ENCODE measurements at places on chromosomes 4 and X.

DNA sequence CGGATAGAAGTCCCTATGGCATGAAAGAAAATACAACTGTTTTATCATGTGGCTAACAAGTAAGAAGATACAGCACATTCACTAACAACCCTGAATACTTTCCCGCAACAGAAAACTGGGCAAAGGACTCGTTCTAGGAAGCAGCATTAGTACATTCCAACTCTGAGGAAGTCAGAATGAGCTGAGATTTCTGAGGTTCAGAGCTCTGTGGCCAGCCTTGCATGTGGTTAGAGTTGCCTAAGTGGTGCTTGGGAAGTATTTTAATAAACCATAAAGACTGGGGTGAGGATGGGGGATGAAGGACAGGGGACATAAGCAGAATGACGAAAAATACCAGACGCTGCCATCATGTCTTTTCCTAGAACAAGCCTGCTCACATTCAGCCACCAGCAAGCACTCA lies 82.2 kb downstream of the EFHC2 start:
- no peak for ATAC-seq

GRCh38 chr4:95362906-95363558 lies 185.7 kb downstream of the UNC5C start:
- no peak for ATAC-seq

DNA sequence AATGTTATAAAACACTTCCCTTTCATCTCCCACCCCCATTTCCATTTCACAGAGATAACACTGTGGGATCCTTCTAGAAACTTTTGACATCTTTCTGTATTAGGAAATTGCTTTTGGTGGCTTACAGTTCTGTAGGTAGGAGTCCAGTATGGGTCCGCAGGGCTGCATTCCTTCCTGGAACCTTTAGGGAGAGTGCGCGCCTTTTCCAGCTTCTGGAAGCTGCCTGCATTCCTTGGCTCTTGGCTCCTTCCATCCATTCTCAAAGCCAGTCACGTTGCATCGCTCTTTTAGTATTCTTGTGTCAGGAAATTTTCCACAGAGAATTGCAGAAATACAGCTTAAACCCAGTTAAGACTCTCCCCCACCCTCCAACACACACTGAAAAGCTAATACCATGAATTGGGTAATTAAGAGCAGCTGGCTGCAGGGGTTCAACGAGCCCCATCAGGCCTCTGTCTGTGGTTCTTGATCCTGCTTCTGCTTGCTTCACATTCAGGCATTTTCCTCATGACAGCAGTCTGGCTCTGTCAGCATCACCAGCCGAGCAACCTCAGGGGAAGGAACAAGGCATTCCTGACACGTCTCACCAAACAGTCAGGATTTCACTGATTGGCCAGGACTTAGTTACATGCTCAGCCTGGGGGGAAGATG lies 48.8 kb downstream of the SEPTIN11 start:
- ATAC-seq = no peak

DNA sequence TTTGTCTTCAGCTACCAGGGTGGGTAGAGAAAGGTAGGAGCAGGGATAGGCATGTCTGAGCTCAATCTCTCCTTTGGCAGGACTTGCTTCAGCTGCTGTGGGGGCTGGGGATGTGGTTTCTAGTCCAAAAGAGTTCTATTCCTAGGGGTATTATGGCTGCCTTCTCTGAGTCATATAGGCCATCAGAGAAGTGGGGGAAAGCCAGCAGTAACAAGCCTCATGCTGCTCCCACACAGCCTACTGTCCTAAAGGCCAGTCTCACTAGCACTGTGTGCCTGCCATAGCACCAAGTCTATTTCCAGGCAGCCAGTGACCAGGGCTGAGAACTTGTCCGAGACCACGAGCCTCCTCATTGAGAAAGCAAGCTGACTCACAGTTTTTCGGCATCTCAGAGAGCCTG lies 270.6 kb downstream of the DCAF12L2 start:
- no peak for ATAC-seq

DNA sequence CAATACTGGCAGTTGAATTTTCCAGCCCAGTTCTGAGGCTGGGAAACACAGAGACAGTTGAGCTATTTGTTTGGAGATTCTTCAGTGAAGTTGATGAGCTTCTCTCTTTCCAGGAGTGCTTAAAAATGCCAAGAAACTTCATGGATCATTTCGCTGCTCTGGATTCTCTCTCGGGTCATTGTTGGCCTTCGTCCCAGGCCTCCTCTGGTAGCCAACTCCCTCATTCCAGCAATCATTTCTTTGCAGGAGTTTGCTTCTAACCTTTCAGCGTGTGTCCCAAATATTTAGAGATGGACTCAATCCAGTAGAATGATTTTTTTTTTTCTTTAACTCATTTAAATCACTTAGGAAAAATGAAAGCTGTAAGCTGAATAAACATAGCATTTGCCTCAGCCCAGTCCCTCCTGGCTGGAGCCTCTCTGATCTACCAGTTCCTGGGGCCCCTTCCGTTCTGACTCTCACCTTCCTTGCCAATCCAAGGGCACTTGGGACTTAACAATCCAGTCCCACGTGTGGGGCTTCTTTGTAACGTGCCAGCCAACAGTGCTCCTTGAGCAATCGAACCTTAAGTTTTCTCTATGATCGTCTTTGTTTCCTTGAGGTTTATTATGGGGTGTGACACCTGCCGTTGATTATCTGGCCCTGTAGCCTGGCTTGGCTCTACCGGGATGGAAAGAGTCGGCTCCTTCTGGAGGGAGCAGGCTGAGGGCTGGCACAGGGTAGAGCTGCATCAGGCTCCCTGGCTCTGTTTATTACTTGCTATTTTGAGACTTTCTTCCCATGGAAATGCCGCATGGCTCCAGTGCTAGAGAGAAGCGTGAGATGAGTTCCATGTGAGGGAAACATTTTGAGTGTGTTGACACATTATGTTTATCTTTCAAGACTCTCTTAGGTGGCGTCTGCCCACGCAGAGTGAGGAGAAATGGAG lies 80.4 kb upstream of the GPC4 start:
- no peak for ATAC-seq

GRCh38 chr4:122167369-122167768 lies 15.2 kb downstream of the BLTP1 start:
- ATAC-seq = no peak

GRCh38 chrX:5084279-5084678 lies 1144.4 kb downstream of the NLGN4X start:
- ATAC-seq = no peak

DNA sequence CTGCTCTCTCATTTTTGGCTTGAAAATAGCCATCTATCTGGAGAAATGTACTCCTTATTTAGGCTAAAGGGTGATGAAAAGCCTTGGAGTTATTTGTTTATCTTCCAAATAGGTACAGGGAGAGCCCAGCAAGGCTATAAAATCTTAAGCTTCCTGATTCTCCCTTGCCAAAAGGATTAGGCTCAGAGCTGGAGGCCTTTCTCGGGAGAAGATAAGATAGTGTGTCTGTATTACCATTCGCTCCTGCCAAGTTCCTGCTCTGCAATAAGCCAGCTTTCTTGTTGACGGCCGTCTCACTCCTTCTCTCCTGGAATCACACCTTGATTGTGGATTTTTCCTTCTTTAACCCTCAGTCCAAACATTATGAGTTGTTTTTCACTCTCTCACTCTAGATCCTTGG lies 171.8 kb upstream of the TTC29 start:
- no peak for ATAC-seq

DNA sequence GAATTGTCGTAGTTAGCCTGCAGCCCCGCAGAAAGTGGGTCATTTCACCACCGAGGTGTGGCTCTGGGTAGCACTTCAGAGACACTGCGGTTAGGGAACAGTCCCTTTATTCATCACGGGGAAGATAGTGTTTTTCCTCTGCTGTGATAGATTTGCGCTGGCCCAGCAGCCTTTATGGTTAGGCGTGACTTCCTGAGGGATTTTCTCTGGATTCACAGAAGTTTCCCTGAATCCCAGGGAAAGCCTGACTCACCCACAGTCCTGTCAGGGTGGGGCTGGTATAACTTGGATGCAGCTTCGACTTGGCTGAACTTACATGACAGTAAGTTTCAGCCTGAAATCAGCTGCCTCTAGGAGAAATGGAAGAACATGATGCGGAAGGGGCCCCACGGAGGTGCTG lies 196.3 kb upstream of the HHIP start:
- ATAC-seq = no peak

- ATAC-seq = no peak
These were observed 538.2 kb downstream of the DMD start for GRCh38 chrX:32673193-32673592.

DNA sequence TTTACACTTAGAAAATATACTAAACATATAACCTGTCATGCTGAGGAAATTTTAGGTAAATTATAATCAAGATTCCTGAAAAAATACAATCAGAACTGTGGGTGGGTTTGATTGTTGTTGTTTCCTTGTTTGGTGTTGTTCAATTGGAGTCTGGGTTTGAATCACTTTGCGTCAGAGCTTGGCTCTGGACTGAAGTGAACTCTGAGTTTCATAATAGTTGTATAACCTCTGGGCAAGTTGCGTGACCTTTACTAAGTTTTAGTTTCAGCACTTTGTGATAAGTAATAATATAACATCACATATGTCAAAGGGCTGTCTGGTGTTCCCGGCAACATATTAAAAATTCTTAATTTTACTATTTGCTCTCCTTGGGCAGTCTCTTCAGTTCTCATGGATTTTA lies 758.1 kb downstream of the RAPGEF2 start:
- no peak for ATAC-seq

GRCh38 chr4:153209410-153209809 lies 5.2 kb downstream of the TRIM2 start:
- ATAC-seq = no peak

GRCh38 chr4:19888587-19888986 lies 363.1 kb upstream of the SLIT2 start:
- no peak for ATAC-seq

- no peak for ATAC-seq
These were observed 96.5 kb upstream of the TCEAL2 start for GRCh38 chrX:102029026-102029425.

DNA sequence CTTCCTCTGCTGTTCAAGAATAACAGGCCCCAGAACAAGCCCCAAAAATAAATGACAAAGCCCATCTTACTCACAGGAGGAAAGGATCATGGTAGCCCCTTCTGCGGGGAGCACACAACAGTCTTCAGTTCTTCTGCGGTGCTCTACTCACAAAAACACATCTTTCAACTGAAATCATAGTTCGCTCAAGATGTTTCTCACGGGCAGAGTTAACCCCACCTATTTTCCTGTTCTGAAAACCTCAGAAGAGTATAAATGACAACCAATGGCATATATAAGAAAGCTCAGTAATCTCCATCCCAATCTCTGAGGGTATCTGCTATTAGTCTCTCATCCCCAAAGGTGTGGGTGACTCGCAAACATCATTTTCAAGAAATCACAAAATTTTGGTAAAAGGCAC lies at the start of gene TXK:
Gene TXK, minus strand, starts transcription at position 170 of the 400 bp plus-strand sequence. Its CDS starts 80 bp downstream, at position 90.
- ATAC-seq = peak; percentile 55

DNA sequence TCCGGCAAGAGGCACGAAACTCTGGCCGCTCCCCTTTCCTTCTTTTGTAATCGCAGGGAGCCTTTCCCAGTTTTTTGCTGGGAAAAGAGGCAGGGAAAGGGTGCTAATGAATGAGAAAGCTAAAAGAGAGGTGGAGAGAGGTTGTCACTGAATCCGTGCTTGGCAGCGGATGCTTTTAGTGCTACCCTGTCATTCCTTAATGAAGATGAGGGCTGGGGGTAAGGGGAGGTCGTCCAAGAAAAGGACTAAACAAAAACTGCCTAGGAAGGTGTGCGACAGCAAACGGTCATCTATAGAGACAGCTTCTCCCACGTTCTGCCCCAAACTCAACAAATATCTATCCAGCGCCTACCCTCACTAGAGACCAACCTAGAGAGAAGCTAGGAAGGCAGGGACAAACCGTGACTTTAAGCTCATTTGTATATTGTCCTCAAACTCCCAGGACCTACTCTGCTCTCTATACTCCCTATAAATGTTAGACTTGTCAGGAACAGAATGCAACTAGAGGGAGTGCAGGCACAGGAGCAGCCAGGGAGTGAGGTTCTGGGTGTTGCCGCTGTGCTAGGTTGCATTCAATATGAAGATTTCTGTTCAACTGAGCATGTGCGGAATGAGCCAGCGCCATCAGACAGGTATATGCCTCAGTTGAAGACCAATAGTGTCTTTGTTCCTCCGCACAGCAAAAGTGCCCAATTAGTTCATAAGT lies 777 bp upstream of the CASK start:
- ATAC-seq = no peak

- peak; percentile 48 for ATAC-seq
These were observed 28.1 kb upstream of the MAN2B2 start for GRCh38 chr4:6546681-6547447.

- ATAC-seq = no peak
These were observed 304 bp upstream of the SPIN2A start for GRCh38 chrX:57137501-57137900.

DNA sequence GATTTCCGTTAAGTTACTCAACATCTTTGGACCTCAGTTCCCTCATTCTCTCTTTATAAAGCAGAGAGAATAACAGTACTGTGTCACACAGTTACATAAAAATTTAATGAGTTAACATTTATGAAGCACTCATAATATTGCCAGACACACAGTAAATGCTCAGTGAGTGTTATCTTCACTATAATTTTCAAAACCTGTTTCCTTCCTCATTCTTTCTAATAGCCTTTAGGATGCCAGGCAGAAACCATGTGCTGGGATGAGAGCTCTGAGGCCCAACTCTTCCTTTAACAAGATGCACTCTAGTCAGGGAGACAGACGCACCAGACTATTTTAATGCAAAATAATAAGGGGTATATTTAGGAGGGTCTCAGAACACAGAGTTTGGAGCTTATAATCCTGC lies 208.2 kb downstream of the STK32B start:
- no peak for ATAC-seq

DNA sequence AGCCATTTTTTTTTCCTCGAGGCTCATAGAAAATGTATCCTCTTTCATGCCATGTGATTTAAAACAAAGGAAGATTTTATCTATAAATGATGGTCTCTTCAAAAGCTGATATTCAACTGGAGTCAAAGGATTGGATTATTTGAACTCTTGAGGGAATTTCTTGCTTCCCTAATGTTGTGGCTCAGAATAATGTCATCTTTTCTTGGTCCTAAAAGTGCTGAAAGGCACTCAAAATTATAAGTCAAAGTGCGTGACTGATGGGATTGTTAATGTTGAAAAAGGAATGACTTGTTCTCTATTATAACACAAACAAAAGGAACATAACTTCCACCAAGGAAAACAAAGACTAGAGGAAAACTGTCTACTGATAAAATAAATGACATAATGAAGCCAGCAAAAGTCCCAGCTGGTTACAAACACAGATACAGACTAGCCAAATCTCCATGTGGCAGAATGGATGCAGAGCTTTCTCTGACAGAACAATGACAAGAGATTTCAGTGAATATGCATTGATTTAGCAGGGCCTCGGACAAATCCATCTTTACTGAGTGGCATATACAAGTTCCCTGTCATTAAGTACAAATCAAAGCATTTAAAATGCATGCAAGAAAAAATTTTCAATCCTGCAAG lies 552.6 kb downstream of the GBA3 start:
- no peak for ATAC-seq

DNA sequence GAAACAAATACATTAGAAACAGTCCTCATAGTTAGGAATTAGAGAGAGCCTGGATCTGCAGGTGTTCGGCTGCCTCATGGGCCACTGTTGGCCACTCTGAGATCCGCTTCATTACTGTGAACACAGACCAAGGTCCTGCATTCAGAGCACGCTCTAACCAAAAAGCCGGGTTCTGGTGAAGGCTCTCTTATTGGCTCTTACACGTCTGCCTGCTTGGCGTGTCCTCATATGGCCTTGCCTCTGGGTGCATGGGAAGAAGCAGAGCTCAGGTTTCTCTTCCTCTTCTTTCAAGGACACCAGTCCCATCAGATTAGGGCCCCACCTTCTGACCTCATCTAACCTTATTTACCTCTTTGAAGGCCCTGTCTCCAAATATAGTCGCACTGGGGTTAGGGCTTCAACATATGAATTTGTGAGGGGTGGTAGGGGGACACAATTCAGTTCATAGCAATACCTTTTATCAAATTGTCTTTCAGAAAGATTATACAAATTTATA lies 37.1 kb upstream of the ELF2 start:
- no peak for ATAC-seq

Measured in activated CD4-positive, CD25-positive, alpha-beta regulatory T cell treated with anti-CD3 and anti-CD28 coated beads, Interleukin-2, amount 50 U/mL, for 24 hours (primary cell).